ENCODE measurements at places on chromosomes 7 and 10.

DNA sequence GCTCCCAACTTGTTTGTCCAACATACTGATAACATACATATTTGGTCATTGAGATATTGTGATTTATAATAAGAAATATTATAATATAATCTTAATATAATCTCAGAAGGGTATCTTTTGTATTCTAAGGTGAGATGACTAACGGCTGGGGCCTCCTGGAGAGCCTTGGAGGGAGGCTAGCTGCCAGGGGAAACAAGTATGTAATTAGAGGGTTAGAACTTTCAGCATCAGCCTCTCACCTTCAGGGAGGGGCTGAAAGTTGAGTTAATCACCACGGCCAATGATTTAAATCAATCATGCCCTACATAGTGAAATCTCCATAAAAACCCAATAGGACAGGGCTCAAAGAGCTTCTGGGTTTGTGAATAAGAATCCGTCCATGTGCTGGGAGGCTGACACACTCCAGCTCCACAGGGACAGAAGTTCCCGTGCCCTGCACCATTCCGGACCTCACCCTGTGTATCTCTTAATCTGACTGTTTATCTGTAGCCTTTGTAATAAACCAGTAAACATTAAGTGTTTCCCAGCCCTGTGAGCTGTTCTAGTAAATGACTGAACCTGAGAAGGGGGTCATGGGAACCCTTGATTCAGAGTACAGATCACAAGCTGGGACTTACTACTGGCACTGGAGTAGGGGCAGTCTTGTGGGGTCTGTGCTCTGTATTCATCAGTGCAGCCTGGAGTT is 86.3 kb upstream of the STEAP1B start:
- DNase-seq: no peak

- DNase-seq: no peak
Measured at GRCh38 chr10:43199684-43200537, 61.7 kb downstream of the CSGALNACT2 start.

DNA sequence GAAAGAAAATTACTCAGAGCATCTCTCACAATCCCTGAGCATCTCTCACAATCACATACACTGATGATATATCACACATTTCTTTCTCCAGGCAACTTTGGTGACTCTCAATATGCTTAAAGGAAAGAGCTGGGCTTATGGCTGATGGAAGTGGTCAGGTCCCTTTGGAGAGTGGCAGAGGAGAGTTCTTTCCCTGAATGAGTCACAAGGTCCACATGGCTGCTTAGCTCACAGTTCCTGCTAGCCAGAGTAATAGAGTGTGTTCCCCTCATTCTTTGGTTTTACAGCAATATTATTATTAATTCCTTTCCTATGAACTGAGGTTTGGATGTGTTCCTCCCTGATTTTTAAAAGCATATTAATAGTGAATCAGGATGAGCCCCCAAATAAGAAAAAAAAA is 287.4 kb downstream of the C7orf25 start:
- DNase-seq: no peak

DNA sequence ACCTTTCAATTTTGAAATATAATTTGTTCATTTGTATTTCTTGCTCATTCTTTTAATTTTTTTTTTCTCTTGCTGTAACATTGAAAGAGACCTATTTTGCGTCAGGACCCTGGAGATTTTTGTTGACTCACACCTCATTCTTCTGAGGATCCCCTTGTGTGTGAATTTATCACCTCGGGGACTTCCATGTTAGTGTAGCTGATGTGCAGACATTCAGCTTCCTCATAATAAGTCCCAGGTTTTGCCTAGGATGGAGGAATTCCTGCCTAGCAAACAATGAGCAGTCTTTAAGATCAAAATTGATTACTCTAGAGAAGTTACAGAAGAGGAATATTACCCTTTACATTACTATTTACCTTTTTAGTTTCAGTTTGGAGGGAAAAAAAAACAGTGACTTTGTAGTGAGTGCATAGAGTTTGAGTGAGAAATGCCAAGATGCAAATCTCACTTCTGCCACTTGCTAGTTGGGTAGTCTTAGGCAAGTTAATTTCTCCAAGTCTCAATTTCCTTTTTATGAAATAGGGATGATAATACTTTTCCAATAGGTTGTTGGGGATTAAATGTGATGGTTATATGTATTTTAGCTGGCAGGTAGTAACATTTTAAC is 14.3 kb downstream of the TES start:
- peak; percentile 39 for DNase-seq

Measured in CD4-positive, alpha-beta T cell treated with Interleukin-15 for 4 hours (primary cell).